COR-L47 (cell line): ENCODE measurements at places on chromosomes 3 and 15.

GRCh38 chr3:99602183-99602582 lies 36.2 kb upstream of the COL8A1 start:
- no peak for DNase-seq

DNA sequence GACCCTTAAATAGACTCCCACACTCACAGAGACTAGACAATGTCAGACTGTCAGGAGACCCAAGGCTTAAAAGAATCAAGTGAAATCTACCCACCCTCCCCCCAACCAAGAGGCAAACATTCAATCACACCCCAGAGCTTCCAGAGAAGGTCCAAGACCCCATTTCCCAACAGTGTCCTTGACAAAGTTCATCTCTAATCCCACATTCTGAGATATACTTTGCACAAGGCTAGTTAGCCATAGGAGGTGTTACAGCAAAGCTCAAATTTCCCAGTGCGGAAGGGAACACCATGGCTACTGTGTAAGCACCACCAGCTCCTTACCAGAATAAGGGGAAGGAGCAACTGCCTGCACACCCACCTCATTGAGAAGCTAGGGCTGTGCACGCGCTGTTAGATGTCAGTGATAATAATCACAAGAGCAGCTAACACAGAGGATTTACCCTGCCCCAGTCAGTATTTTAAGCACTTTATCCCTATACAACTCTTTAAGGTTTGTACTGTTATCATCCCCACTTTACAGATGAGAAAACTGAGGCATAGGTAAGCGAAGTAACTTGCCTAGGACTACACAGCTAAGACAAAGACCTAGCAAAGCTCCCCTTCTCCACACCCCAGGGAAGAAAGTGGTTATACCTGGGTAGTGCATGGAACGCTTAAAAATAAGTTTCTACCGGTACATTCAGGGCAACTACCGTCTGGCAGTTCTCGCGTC lies 17.3 kb downstream of the SPATA12 start:
- no peak for DNase-seq

DNA sequence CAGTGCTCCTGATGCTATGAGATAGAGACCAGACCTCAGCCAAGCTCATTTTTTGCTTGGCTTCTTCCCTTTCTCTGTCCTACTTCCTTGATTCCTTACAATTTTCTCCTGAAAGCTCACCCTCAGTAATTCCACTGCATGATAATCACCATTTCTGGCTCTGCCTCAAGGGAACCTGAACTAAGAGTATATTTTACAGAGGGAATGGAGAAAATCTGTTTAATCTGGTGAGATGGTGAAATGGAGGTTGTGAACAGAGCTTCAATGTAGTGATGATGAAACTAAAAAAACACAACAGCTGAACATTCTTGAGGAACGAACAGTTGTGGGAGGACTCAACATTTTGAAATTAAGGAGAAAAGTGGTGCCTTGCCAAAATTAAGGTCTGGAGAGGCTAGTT lies 16.3 kb downstream of the HHLA2 start:
- no peak for DNase-seq

- no peak for DNase-seq
Measured at GRCh38 chr3:64225695-64226499, 631 bp upstream of the PRICKLE2 start.

DNA sequence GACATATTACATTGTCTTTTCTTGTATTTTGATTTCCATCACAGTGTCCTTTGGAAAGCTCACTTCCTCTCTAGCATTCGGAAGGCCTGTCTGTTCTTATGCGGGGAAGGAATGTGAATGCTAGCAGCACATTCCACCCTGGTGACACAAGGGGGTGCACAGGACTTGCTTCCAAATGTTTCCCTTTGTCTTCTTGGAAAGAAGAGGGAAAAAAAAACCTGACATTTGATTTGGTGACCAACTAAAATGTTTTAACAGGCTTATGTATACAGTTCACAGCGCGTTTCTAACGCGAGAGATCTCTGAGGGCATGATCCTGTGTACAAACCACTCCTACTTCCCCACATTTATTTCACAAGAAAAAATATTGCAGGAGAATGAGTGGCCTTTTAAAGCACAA lies 107.6 kb upstream of the FXR1 start:
- peak; percentile 84 for DNase-seq

GRCh38 chr3:80677796-80678195 lies 910.0 kb upstream of the ROBO1 start:
- DNase-seq = no peak

DNA sequence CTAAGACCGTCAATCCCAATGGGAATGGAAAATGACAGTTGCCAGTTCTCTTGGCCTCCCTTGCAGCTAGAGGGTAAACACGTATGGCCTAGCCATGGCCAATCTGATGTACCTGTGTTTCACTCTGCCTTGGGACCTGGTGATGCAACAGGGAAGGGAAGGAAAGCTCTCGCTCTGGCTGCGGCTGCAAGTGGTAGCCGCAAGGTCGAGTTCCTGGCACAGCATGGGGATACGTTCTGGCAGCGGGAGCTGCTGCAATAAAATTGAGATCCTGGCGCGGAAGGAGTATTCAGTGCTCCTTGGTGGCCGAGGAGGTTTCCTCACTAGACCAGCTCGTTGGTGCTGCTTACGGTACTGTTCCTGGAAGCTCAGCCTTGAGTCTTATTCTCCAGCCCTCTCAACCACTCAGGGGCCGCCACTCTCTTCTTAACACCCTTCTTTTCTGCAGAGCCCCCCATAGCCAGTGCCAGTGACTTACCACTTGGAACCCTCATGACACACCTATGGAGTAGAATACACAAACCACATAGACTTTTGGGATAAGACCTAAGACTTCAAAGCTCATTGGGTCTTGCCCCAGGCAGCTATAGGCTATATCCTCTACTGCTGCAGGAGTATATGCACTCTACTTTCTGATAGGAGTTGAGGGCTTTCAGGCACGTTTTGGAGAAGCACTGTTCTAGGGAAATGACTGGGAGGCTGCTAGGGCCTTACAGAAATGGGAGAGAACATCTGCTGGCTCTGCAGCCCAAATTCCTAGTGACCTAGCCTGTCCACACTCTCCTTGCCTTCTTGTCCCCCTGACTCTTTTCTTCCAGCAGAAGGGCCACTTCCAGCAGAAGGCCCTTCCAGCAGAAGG lies 2.7 kb downstream of the KY start:
- no peak for DNase-seq

- no peak for DNase-seq
Measured at GRCh38 chr3:123783811-123784210, 100.3 kb downstream of the MYLK start.

DNA sequence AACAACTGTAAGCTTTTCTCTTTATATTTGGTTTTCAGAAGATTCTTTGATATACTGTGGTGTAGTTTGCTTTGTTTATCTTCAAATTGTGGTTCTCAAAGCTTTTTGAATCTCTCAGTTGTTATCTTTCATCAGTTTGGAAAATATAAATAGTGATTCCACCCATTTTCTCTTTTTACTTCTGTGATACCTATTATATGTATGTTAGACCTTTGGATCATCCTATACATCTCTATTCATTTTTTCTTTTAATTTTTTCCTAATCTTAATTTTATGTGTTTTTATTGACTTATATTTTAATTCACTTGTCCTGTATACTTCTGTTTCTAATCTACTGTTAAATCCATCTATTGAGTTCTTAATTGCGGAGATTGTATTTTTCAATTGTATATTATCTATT lies 160.7 kb upstream of the COL8A1 start:
- no peak for DNase-seq

DNA sequence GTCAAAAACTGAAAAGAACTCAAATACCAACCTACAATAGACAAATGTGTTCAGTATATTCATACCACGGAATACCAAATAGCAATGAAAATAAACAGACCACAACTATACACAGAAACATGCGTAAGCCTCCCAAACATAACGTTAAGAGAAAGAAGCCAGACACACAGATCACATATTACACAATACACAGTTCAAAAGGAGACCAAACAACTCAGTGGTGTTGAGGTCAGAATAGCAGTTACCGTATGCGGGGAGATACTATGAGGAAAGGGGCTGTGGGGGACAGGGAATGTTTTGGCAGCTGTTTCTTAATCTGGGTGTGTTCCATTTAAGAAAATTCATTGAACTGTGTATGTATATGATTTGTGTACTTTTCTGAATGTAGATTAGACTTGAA lies 6.6 kb downstream of the OSBPL10 start:
- DNase-seq = no peak

- DNase-seq = no peak
Measured at GRCh38 chr3:148951599-148952361, 39.6 kb upstream of the GYG1 start.

- DNase-seq = no peak
Measured at GRCh38 chr3:188432802-188433520, 279.0 kb downstream of the LPP start.

DNA sequence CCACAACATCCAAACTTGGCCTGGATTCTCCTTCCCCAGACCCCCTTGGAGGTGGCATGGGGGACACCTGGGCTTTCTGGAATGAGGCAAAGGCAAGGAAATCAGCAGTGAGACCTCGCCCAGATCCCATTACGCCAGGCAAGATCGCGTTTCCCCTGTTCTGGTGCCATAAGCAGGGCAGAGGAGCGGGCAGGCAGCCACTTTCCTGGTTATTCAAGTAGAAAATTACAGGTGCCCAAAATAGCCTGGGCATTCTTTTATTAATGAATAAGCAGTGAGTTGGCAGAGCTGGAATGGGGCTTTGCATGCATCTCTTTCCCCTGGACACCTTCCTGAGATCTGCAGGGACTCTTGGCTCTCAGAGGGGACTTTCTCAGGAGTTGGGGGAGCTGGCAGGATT lies 31.5 kb upstream of the FAM107A start:
- peak; percentile 82 for DNase-seq

DNA sequence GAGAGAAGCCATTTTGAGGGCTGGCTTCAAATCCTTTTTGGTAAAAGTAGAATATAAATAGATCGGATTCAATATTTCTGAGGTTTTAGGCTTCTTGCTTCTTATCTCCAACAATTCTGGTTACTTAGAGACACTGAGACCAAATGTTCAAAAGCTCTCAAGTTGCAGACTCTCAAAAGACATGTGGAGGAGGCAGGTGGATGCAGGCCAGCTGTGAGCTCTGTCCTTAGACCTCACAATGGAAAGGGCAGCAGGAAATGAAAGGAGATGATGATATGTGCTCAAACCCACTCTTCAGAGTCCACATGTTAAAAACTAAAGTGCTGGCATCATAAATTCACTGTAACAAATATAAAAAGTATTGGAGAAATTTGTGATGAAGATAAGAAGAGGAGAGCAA lies 424.9 kb upstream of the ALCAM start:
- DNase-seq = no peak

GRCh38 chr3:51963951-51964451 lies 3.3 kb downstream of the PCBP4 start:
- DNase-seq = peak; percentile 36

GRCh38 chr3:182092662-182093262 lies 381.0 kb downstream of the SOX2 start:
- peak; percentile 37 for DNase-seq

GRCh38 chr3:46576879-46577278 lies 10.8 kb upstream of the LRRC2 start:
- no peak for DNase-seq

DNA sequence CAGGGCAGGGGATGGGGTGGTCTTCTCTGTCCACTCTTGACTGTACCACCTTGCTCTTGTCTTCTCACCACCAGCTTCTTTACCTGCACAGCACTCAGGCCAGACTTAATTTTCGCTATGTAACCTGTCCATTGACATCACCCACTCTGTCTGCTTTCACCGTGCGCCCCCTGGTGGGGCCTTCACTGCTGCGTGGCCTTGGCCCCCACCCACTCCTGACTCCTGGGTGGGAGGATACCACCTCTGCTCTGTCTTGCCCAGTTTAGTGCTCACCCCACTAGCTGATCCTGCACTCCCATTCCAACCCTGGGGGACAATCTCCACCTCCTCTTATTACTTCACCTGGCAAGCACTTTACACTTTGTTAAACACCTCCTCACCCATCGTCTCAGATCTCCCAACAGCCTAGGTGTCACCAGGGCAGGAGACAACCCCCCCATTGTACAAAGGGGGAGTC lies 17.7 kb downstream of the PTH1R start:
- DNase-seq = no peak

- DNase-seq = no peak
Measured at GRCh38 chr15:100461049-100461448, 67.7 kb downstream of the CERS3 start.

DNA sequence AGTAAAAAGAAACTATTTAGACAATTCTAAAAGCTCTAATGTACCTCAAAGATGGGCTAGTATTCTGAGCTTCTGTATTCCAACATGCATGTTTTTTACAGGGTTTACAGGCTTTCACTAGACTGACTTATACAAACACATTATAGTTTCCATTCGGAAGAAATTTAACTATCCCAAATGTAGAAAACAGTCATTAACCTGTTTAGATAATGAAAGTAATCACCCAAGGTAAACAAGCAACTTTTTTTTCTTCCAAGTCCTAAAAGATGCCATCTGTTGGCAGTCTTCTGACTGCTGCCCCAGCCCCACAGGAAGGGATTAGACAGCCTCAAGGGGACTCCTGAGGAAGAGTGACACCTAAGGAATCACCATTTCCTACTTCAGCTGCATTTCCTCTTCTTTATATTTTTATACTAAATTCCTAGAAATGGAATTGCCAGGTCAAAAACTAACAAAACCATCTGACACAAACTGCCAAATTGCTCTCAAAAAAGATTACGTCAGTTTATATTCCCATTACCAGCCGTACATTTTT lies 25.5 kb downstream of the SIN3A start:
- no peak for DNase-seq

DNA sequence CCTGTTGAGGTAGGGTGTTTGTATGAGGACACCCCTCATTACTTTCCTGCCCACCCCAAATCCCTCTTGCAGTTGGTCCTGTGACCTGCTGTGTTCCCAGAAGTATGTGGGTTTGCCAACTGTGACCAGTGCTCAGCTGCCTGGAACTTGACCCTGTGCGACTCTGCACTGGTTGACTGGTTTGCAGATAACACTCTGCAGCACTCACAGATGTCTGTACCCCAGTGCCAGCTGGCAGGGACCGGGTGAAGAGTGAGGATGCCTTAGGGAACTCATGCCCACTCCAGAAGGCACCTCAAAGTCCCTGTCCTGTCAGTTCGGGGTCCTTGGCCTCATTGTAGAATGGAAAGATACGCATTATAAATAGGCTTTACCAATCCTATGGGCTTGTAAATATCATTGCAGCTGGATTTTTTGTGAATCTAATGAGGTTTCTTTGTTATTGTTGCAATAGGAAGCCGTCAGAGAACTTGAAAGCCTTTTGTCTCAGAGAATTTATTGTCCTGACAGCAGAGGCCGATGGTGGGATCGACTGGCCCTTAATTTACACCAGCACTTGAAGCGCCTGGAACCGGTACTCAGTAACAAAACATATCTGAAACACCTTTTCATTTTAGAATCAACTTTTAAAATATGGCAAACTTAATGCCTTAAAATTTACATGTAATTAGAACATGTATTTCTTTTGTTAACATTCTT lies 18.2 kb downstream of the FAN1 start:
- DNase-seq = no peak

GRCh38 chr3:107833722-107834416 lies 257.0 kb downstream of the CD47 start:
- DNase-seq = no peak

DNA sequence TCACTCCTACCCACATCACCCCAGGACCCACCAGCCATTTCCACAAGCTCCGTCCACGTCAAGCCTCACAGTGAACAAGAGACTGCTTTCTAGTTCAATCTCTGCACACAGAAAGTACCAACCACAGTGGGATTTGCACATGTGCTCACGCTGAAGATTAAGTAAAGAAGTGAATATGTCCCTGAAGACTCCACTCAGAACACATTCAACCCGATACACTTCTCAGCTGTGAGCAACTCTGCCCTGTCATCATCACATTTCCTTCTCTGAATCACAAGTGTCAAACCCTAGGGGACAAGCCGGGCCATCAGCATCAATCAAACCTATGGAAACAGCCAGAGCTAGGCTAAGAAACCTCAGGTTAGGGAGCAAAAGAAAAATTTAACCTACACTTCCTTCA lies 1.9 kb downstream of the STIMATE start:
- DNase-seq = no peak
